ENCODE measurements at places on chromosomes 12 and 14.

DNA sequence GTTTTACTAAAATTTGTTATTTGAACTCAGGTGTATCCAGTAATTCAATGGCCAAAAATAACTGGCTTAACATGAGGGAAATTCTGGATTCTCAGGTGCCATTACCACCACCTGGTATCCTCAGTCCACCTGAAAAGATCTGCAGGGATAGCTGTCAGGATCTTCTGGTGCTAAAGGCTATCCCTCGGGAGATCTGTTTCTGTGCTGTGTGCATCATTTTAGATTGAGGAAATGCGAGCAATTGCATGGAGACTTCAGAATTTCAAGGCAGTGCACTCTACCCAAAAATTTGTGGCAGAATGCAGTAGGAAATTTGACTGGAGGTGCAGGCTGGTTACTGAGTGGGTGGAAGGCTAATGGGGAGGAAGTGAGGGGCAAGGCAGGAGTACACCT is 26.4 kb downstream of the ZCCHC8 start:
- no peak for DNase-seq

GRCh38 chr12:20513189-20513588 is 144.9 kb downstream of the PDE3A start:
- DNase-seq = no peak

DNA sequence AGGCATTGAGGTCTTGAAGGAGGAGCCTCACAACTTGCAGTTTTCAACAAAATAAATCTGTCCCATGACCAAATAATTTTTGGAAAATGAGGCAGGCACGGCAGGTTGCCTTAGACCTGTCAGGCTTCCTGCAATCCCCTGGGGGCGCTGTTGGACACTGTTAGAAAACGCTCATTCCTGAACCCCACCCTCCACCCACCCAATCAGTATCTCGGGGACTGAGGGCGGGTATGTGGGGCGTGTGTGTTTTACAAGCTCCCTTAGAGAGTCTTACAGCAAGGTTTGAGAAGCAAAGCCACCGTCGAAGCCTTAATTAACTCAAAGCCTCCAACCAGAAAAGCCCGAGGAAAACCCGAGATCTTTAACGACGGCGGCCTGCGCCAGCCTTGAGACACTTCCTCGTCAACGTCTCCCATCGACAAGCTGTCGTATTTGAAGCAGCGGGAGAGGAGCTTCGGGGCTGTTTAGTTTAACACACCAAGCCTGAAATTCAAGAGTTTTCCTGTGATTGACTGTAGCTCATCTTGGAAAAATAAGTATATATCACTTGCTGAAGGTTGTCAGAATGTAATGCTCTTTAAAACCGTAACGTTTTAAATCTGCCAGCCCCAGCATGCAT is 123.0 kb downstream of the GLT1D1 start:
- DNase-seq = no peak

DNA sequence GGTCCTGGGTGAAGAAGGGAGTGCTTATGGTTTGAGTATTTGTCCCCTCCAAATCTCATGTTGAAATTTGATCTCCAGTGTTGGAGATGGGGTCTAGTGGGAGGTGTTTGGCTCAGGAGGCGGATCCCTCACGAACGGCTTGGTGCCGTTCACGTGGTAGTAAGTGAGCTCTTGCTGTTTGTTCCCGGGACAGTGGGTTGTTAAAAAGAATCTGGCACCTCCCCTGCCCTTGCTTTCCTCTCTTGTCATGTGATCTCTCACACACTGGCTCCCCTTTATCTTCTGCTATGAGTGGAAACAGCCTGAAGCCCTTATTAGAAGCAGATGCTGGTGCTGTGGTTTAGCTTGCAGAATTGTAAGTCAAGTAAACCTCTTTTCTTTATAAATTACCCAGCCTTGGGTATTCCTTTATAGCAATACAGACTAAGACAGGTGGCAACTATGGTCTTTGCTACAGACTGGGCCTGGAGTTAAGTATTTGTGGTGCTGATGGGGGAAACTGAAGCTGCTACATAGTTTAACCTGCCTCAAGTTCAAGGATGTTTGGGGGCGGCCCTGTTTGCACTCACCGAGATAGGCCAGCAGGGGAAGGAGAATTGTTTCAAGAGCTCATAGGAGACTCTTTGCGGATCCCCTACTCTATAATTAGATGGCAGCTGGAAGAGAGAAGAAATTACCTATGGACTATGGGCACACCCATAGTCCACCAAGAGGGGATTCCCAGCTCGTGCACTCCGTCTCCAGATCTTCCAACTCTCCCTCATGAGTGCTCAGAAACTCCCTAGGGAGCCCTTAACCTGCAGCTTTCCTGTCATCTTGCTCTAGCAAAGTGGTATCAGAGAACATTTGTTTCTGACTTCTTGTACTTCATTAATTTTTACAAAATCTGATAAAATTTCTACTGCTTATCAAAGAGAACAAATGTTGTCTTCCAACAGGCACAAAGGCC is 164.6 kb downstream of the SLC15A5 start:
- peak; percentile 3 for DNase-seq

DNA sequence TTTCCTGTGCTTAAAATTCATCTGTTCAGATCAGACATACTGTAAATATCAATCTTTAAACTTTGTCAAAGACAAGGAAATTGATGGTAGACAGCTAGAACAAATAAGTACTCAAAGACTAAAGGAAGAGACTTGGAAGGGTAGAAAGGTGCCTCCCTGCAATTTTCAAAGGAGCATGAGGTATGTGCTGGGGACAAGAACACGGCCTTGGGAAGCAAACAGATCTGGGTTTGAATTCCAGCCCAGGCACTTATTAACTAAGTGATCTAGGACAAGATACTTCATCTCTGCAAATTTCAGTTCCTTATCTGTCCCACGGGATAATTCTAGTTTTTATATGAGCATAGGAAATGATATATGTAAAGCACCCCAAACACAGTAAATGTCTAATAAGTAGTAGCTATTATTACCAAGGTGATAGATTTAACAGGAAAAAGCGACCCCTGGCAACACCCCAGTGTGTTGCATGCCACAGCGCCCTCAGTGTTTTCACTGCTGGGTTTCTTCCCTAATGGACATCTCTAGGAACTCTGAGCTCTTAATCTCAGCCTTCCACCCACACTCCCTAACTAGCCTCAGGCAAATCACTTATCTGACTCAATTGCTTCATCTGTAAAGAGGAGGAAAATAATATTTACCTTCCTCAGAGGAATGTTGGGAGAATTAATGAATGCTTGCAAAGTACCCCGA is 44.7 kb upstream of the BMP4 start:
- DNase-seq = peak; percentile 35

DNA sequence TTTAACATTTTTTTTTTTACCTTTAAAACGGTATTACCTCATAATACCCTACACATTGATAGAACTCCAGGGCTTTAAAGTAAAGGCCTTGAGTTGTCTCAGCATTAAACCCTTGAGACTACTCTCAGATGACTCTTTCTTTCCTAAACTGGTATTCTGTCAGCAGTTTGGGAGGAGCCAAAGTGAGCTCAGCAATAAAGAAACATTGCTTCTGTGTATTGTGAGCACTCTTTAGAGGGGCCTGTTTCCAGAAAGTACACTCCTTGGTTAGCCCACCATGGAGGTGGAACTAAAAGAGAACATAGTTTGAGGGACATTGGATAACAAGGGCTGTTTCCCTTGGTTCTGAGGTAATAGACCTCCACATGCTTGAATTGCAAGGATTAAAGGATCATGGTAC is 20.4 kb downstream of the MAP3K12 start:
- DNase-seq = no peak

DNA sequence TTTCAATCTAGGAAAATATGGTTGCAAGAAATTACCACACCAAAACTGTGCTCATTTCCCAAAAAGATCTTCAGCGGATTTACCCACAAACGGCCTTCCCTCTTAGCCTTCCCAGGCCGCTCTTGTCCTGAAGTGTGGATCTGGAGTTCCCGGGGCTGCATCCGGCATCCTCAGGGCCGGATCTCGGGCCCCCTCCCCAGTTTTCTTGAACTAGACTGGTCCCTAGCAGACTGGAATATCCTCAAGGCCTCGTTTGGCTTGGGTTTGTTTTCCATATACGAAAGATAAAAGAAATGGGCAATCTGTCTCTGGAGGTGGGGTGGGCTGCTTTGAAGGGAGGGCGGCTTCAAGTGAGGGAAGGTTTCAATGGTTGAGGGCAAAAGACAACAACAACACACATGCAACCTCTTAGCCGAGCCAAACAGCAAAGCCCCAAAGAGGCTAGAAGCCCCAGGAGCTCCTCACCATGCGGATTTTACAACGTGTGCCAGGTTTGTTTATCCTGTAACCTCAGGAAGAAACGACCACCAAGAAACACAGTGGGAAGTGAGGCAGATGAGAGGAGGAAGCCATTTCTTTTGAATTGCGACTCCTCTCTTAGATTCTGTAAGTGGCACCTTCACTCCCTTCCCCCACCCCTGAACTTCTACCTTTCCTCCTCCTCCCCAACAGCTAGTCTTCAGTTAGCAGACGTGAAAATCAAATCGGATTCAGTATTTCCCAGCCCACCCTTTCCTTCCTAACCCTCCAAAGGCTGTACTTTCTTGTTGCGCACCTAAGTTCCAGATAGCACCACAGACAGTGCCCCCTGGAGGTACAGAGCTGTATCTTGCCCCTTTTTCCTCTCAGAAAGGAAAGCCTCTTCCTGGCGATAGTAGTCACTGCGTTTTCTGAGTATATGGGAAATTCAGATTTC is 2.6 kb downstream of the MYF6 start:
- DNase-seq = no peak

DNA sequence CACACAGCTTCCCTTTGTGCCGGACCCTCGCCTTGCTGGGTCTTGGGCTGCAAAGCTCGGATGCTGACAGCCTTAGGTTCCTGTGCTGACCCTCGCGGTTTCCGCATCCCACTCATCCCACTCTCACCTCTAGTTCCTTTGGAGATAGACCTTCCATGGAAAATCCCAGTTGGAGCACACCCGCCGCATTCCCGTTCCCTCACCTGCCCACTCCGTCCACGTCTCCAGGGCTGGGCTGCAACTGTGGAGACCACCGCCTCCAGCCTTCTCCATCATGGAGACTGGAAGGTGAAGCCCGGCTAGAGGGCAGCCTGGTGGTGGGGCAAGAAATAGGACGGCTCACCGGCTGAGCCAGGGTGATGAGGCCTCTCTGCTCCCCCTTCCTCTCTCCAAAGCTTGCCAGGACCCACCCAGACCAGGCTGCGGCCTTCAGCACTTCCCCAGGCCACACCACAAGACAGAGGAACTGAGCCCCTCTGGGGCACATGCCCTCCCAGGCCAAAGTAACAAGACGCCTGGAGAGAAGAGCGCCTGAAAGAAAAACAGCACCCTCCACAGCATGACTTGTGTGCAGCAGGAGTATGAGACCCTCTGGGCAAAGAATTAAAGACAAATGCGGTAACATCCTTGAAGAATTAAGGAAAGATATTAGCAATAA is 15.0 kb downstream of the TMEM121 start:
- DNase-seq = no peak

- peak; percentile 48 for DNase-seq
These were observed 35.2 kb downstream of the RNFT2 start for GRCh38 chr12:116773276-116773731.

All from EH (cell line).